ENCODE measurements at places on chromosomes 13 and 19.

DNA sequence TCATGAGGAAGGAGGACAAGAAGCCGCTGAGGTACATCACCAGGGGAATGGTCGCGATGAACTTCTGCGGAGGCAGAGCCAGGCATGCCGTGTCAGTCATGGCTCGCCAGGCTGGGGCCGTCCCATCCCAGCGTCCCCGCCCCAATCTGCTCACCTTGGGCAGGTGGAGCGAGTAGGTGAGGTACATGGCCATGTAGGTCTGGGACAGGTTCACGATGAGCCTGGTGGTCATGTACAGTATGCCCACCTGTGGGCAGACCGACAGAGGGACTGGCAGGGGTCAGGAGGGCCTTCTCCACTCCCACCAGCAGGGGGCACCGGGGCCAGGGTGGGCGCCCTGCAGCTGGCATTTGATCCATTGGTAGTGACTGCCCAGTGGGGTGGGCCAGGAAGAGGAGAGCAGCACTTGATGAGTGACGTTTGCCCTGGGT is 8.3 kb downstream of the TEKTIP1 start:
- no peak for DNase-seq

DNA sequence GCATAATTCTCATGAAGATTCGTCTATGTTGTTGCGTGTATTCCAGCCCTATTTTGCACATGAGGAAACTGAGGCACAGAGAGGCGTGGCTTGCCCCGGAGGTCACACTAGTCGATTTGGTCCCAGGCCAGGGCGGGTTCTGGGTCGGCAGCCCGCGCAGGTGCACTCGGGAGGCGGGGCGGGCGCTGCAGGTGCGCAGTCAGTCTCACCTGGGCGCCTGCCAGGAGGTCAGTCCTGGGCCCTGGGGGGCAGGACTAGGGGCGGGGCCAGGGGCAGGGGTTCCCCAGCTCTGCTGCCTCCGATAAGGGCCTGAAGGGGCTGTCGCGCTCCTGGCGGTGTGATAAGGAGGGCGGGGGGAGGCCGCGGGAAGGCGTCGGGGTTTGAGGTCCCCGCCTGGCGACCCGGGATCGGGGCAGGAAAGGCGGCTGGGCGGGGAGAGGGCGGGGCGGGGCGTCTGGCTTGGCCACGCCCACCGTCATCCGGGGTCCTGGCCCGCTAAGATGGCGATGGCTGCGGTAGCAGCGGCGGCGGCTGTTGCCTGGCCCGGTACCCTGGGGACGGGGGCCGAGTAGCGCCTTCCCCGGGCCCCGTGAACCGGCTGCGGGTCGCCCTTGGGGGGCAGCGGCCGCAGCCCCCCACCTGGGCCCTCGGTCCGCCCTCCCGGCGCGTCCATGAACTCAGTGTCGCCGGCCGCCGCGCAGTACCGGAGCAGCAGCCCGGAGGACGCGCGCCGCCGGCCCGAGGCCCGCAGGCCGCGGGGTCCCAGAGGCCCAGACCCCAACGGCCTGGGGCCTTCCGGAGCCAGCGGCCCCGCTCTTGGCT is at the start of gene ATG4D:
Gene ATG4D (plus strand): TSS at position 485 of the 822 bp plus-strand sequence. CDS start 187 bp downstream, at position 672.
- no peak for DNase-seq

DNA sequence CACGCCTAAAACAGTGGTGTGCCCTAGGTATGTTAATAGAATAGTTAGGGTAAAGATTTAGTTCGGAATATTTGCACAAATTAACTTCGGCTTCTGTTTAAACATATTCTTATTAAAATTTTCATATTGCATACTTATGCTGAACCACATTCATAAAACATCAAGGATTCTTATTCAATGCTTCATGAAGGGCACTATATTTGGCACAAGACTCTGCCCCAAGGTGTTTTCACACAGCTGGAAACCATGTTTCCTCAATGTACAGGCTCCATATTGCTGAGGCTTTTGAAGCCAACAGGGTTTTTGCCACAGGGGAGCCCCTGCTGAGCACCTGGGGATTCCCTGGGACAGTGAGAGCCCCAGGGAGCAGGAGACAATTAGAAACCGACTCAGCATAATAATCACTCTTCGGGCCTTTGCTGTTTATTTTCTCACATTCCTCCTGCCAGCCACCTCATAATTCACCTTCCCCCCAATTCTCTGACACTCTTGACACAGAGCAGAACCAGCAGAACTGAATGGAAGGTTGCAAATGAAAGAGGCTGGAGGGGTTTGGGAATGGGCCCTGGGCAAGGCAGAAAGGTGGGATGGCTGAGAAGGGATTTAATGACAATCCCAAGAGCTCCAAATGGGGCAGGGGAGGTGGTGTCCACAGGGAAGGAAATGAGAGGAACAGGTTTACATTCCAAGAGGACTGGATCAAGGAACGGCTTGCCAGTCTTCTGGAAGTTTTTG is 72.3 kb upstream of the POMP start:
- no peak for DNase-seq

GRCh38 chr19:2497186-2497585 is 21.3 kb downstream of the GADD45B start:
- no peak for DNase-seq

GRCh38 chr19:33388725-33389420 is 15.4 kb downstream of the CEBPG start:
- DNase-seq = no peak

- DNase-seq = no peak
Measured at GRCh38 chr13:41327994-41328790, 17.1 kb downstream of the NAA16 start.

DNA sequence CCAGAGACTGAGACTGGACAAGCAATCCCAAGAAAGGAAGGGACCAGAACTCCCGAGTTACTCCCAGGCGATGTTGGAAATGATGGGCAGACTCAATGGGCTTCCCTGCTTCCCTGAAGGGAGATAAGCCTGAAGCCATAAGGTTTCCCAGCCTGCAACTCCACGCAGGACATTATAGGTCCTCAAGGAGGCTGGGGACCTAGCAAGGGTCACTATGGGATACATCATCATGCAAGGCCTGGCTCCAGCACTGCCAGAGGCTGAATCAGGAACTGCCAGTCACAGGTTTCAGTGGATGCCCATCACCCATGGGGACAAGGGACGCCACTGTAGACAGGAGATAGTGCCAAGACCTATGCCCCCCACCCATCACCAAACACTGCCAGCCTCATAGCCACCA is 338.7 kb downstream of the IRS2 start:
- DNase-seq = no peak

GRCh38 chr13:77503398-77503797 is 32.1 kb upstream of the SCEL start:
- DNase-seq = no peak

DNA sequence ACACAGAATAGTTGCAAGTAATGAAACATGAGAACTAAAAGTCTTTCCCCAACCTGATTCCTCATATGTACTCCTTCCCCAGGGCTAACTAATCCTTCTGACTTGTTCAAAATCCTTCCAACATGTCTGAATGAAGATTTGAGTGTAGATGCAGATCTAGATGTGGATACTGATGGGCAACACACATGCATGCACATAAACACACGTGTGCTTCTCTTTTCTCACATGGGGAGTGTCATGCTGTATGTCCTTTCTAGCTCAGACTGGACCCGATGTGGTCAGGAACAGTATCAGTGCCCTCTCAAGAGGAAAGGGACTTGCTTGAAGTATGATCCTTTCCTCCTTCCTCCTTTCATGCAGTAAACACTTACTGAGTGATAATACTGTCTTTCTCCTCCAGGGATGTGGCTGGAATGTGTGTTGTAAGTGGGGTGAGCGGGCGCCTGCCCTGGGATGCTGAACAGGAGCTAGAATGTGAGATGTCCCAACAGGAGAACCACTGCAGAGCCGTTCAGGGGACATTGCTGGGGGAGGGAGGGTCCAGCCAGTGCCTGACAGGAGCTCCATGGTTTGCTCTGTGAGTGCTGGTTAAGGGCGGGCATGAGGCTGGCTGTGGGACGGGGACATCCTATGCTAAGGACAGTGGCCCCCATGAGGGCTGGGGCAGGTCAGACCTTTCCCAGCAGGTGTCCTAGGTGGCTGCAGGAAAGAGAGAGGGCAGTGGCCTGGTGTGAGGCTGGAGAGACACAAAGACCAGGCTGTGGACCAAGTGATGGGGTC is 146.9 kb downstream of the TEX29 start:
- DNase-seq = no peak

GRCh38 chr19:36086326-36086725 is 24.6 kb upstream of the OVOL3 start:
- no peak for DNase-seq
